ENCODE measurements at places on chromosomes 2 and 18.

DNA sequence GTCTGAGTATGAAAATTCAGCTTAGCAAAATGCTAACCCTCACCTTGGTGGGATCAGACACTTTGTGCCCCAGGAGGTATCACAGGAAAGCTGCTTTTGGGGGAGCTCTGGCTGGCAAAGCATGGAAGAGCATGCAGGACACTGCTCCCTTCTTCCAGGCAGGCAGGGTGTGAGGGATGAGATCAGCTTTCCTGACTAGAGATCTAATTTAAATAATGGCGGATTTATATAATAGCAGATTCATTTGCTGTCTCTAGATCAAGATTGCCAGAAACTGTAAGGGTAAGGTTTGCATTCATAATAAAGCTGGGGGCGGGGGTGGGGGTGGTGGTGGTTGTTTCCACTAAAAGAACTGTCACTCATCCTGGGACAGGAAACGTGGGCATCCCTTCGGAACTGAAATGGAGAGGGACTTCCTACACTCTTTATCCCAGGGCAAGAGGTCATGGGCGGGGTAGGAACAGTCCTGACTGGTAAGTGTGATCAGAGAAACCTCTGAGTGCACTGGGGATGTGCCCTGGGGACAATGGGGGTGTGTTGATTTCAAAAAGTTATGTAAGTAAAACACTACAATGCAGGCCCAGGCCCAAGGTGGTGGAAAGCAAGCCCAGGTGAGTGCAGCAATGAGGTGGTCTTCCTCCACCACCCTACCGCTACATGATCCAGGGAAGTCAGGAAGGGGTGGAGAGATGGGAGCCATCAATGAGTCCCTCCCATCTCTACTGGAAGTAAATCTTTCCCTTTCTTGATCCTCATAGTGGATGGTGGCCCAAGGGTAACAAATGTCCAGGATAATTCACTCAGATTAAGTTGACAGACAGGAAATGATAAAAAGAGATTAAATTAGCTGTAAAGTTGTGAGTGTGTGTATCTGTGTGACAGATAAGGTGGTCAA, 171.4 kb upstream of the SERPINE2 start:
- no peak for DNase-seq

DNA sequence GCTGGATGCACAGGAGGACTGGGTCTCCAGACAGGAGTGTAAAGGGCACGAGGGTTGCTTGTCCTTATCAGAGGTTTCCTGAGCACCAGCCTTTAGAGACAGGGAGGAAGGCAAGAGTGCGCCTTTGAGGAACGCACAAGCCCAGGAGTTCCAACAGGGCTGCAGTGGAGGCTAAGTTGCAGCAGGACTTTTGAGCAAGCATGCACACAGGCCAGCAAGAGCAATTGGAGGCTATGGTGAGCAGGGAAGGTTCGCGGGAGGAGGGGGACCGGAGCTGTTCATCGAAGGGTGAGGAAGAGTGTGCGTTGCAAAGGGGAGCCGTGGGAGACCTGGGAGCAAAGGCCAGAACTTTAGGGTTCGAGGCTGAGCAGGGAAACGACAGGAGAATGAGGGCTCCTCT, 2.2 kb upstream of the ATOH8 start:
- peak; percentile 18 for DNase-seq

GRCh38 chr2:182103526-182103925, 117.9 kb downstream of the PPP1R1C start:
- no peak for DNase-seq

GRCh38 chr18:7982216-7982615, 415.1 kb downstream of the PTPRM start:
- DNase-seq = no peak

- peak; percentile 74 for DNase-seq
These were observed 223.7 kb downstream of the CYP26B1 start for GRCh38 chr2:71923887-71924533.

DNA sequence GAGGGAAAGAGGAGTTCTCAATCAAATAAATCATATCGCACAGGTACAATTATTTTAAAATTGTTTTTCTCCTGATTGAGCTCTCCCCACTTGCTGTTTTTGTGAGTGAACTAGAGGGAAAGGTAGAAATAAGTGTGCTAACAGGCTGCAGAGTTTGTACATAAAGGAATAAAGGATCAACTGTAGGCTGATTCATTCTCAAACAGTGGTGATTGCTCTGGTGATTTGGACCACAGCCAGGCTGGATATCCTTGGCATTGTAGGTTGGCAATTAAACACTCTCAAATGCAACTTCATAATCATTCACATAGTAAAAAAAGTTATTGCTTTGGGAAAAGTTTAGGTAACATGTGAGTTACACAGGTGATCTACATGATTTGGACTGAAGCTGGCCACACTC, 29.8 kb downstream of the LRP1B start:
- no peak for DNase-seq

DNA sequence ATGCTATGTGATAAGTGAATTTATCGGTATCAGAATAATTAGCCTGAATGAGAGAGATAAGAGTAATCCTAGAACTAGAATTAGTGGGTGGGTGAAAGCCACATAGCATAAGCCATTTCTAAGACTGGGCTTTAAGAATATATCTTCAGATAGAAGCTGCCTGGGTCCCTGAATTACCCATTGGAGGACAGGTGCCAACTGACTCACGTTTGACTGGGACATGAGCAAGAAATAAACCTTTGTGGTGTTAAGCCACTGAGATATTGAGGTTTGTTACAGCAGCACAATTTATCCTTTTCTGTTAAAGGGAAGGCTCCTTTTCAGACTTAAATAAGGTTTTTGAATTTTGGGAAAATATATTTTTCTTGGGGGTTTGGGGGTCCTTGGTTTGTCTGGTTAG, 95.9 kb downstream of the POLE4 start:
- no peak for DNase-seq

DNA sequence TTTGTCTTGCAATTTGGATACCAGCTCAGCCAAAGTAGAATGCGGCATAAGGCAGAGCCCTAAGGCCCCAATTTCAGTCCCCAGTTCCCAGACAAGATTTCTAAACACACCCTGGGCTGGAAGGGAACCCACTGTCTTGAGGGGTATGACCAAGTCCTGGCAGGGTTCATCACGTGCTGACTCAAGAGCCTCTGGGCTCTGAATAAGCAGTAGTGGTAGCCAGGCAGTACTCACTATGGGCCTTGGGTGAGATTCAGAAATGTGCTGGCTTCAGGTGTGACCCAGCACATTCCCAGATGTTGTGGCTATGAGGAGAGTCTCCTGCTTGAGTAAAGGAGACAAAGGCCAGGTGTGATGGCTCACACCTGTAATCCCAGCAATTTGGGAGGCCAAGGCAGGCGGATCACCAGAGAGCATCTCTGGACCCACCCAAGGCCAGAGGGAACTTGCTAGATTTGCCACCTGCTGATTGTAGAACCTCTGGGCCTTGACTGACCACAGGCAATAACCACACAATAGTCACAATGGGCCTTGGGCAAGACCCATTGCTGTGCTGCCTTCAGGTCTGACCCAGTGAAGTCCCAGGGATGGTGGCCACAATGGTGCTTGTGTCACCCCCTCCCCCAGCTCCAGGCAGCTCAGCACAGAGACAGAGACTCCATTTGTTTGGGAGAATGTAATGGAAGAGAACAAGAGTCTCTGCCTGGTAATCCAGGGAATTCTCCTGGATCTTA, 74.9 kb downstream of the ATL2 start:
- DNase-seq = no peak

- DNase-seq = no peak
These were observed 470.2 kb downstream of the FBXO15 start for GRCh38 chr18:73677450-73677849.

GRCh38 chr2:203612246-203612645, 77.1 kb upstream of the RAPH1 start:
- no peak for DNase-seq

GRCh38 chr2:206232287-206233035, 42.0 kb upstream of the ZDBF2 start:
- no peak for DNase-seq

DNA sequence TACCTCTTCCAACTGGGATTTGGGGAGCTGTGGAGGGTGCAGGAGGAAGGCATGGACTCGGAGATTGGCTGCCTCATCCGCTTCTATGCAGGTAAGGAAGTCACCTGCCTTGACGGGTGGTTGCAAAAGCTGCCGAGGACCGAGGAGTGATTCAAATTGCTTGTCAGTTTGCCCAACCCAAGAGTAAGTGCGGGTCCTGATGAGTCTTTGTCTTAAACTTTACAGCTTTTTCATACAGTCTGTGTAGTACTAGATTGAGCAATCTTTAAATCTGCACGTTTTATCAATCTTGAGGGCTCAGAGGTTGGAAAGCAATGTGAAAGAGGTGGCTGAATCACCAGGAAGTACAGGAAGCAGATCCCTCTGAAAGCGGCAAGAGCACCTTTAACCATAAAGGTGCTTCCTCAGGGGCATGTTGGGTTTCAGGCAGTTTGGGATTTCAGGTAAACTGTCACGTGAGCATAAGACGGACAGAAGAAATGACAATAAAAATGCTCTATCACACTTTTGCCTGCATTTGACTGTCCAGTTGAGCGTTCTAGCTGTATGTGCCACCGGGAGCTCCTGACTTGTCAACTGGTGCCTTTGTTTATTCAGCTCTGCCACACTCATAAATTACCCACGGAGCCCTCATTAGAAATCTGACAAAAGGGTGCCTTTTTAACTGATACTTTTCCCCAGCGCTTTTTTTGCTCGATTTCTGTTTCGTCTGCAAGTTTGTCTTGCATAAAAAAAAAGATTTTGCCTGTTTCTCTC, 2.0 kb downstream of the PHLPP1 start:
- DNase-seq = peak; percentile 34

DNA sequence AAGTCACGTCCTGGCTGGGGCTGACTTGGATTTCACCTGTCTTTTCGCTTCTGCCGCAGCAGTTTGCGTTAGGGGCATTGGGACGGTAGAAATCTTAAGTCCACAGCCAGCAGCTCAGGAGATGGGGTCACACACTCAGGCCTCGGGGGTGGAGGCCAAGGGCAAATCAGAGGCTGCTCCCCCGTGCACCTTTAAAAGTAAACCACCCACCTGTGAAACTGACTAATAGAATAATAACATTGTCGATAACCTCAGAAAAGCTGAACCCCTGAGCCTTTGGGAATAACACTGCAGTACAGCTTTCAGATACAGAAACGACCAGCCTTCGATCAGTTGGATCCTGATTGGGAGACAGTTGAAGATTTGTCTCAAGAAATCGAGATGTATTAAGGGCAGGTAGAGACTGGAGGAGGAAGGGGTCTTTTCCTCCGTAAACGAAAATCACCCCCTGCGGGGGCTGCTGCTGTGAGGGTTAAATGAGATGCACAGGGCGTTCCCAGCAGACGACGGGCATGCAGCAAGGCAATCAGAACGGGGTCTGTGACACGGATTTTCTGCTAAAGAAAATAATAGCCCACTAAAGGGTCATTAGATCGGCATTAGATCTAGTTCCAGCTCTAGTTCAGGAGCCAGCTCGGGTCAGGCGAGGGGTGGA, 16.4 kb upstream of the NFATC1 start:
- no peak for DNase-seq

DNA sequence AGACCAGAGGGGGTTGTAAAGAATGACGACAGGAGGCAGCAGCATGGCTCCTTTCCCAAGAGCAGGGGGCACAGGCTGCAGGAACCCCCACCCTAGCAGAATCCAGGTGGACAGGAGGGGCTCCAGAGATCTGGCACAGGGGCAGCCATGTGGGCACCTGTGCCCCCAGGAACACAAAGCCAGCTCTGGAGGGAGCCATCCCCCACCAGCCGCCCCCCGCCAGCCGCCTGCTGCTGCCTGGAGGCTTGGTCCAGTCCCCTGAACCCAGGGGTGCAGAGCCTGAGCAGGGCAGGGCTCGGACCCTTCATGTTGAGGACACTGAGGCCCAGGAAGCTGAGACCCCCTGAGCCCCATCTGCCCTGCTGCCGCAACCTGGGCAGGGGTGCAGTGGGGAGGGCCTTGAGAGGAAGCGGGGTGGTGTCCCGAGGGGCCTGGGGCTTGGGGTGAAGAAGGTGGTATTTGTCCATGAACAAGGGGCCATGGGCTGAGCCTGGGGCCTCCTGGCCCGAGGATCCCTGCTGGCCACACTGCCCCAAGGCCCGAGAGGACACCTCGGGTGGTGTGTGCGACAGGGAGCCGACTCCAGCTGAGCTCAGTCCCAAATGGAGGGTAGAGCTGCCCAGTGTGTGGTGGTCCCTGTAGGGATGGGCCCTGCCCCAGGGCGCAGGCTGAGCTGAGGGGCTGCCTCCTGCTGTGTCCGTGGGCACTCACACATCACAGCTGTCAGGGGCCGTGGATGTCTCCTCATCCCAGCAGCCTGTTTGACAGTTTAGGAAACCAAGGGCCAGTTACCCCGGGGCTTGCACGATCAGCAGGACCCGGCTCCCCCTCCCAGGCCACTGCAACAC, 39.8 kb upstream of the SNED1 start:
- no peak for DNase-seq

DNA sequence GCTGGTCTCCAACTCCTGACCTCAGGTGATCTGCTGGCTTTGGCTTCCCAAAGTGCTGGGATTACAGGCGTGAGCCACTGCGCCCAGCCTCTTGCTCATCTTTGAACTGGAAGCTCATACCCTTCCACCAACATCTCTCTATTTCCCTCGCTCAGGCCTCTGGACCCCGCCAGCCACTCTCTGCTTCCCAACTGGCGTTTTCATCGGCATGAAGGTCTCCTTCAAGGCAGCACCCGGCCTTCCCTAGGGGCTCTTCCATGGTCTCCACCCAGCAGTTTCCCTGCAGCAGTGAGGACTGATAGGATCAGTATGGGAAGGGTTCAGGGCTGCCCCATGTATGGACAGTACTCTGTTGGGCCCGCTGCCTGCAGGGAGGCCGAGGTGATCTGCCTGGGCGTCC, 65.8 kb upstream of the HS6ST1 start:
- no peak for DNase-seq

DNA sequence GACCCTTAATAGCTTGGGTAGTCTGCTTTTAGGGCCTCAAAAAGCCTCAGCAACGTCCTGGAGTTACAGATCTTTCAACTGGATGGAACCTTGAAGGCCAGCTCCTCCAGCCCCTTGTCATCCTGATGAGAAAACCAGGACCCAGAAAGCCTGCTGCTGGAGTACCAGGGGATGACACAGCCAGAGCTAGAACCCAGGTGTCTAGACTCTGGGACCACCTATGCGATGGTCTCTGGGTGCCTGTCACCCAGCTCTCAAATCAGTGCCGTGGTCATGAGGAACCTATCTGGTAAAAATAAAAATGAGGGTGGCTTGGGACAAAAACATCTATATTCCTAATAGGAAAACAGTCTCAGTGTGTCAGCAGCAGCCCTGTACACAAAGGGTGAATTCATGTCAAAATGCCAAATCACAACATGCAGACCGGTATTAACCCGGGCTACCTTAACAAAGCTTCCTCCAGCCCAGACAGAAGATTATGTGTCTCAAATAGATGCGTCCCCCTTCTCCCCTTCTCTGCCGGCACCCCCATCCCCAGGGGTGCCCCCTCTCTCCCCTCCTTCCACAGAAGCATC, 28.5 kb downstream of the SMAD7 start:
- DNase-seq = no peak

DNA sequence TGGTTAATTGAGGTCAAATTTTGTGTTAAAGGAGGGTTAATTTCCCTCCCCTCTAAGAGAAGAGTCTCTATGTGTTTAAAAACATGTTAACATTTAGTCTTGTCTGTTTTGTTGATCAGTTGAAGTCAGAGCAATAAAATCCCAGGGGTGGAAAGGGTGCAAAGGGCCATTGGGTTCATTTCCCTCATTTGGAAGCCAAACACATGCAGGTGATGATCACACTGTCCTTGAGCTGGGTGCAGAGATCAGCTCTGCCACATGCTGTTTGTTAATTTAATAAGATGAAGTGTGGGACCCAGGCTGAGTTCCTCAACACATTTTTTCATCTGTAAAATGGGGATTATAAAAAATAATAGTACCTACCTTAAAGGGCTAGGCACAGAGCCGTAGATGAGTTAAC, 260.9 kb downstream of the LPIN1 start:
- no peak for DNase-seq

- no peak for DNase-seq
These were observed 1348.0 kb upstream of the PIK3C3 start for GRCh38 chr18:40606996-40607395.

- no peak for DNase-seq
These were observed 188.3 kb downstream of the ZNF516 start for GRCh38 chr18:76306685-76307292.

All from hematopoietic multipotent progenitor cell (in vitro differentiated cells).